ENCODE measurements at places on chromosomes 12 and 14. TPM values are rescaled to one million over a fixed set of nuclear protein-coding genes. Genes with fewer than 3 reads are reported as not detected.

The LRTM2 gene
- total RNA-seq = not detected

The TMPRSS12 gene
- total RNA-seq = not detected

The TAS2R9 gene
- total RNA-seq = not detected

The SERPINA9 gene
- not detected for total RNA-seq

The KRT72 gene
- total RNA-seq = not detected

The RASAL1 gene
- not detected for total RNA-seq

The DAO gene
- not detected for total RNA-seq

The PRIMA1 gene
- 0.43 TPM for total RNA-seq

The CAPZA3 gene
- not detected for total RNA-seq

GRCh38 chr14:101050901-101051490, 147.5 kb upstream of the RTL1 start:
- DNase-seq = no peak

- DNase-seq = no peak
These were observed 21.0 kb upstream of the CIPC start for GRCh38 chr14:77077040-77077439.

- DNase-seq = peak; percentile 92
These were observed 90.5 kb downstream of the RFLNA start for GRCh38 chr12:124385219-124385969.

DNA sequence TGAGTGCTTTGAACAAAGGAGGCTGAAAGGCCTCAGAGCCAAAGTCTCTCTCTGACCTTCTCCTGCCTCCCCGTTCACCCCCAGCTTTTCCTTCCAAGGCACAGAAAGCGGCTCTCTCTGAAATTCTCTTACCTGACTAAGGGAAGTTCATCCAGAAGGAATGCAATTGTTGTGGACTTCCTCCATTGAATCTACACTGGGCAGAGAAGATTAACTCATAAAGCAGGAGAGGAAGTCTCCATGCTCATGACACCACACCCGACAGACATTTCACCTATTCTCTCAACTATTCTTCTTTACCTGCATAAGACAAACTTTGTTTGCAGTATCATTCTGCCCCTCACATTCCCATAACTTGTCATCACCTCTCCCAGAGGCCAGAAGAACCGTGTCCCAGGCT, 129.3 kb upstream of the CCDC175 start:
- DNase-seq = no peak

DNA sequence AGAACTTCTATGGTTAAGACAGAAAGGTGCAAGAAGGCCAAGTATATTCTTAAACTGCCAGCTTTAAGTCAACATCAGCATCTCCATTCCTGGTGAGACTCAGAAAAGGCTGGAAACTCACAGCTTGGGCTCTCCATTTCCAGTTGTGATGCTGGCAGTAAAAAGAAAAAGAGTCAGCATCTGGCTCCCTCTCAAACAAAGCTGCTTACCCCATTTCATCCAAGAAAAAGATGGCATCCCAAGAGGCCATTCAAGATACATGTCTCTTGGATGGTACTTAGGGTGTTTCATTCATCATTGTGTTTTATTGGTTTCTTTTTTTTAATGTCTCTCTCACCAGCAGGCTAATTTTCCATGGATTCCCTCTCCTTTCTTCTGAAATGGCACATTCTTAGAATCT, 61.9 kb downstream of the DCAF5 start:
- DNase-seq = no peak

DNA sequence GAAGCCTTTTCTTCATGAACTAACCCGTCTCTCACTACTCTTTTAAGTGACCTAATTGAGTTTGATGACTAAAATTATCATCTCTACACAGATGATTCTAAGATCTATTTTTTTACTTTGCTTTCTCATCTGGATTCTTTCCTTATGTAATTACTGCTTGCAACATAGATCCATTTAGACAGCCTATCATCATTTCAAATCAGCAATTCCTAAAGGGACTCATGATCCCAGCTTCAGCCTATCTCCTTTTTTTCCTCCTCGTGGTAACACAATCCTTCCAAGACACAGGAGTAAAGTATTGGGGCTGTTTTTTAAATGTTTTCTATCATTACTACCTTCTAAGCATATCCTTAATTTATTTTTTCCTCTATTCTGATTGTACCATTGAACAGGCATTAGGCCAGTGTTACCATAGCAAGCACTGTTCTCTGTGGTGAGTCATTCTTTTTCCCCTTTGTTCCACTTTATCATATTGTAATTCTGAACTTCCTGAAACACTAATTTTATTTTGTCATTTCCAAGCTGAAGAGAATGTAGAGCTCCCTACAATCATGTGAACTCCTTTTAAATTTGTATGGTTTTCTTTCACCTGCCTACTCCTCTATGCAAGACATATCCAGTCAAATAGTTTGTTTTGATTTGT, 190.4 kb upstream of the FAR2 start:
- DNase-seq = peak; percentile 77

DNA sequence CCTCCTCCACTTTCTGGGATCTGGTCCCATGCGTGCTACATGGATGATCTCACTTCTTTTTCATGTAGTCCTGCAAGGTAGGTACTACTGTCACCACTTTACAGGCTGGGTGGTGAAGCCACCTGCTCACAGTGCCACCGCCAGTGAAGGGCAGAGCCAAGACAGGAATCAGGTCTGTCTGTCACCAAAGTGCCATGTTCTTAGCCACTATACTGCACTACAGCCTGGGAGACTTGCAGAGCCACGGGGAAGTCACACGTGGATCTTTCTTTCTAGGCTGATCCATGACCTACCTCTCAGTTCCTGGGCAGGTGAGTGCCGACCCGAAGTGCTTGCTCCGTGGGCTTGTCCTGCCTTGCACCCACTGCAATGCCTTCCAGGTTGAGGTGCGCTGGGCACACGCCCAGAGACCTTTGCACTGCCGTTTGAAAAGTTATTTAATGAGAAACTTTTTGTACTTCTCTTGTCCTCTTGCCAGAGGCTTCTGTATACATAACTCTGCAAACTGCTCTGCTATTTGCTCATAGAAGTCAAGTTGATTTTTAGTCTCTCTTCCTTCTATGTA, 19.7 kb upstream of the CLMN start:
- no peak for DNase-seq

DNA sequence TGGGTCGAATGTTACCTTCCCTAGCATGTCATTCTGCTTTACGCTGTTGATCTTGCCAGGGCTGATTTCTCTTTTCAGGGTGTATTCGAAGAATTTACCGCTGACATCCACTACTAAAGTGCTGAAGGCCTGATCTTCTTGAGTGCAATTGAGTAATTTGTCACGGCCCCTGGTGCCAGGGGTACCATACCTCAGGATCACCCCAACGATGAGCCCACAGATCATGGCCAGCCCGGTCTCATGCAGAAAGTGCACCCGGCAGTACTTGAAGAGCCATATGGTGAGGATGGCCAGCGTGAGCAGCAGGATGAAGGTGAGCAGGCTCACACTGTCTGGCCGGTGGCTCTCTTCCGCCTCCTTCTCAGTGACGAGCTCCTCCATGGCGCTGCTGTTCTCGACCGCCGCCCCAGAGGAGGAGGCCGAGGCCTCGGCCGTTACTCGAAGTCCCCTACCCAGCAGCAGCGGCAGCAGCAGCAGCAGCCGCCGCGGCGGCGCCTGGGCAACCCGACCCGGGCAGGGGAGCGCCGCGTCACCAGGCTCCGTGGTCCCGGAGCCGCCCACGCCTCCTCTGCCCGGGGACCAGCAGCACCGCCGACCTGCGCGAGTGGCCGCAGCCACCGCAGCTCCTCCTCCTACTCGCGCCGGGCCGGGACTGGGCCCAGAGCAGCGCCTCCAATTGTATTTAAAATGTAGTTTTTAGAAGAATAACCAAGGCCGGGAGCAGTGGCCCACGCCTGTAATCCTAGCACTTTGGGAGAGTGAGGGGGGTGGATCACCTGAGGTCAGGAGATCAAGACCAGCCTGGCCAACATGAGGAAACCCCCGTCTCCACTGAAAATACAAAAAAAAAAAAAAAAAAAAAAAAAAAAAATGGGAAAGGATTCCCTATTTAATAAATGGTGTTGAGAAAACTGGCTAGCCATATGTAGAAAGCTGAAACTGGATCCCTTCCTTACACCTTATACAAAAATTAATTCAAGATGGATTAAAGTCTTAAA, 58.5 kb upstream of the TMPO start:
- DNase-seq = peak; percentile 86

- DNase-seq = no peak
These were observed 56.6 kb downstream of the MAX start for GRCh38 chr14:65045709-65046108.

DNA sequence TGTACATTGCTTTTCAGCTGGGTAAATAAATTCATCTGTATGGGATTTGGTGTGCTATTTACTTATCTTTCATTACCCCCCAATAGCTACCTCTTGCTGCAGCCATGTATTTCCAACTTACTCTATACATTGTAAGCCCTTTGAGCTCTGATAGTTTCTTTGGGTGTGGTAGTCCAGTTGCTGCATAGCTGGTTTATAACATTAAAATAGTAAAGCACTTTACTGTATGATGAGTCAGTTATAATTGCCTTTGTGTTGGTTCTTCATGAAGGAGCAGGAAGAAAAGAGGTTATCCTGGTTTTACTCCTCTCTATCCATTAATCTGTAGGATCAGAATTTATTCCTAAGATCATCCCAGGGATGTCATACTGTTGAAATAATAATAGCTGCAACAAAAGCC, 15.7 kb downstream of the TBC1D30 start:
- no peak for DNase-seq

DNA sequence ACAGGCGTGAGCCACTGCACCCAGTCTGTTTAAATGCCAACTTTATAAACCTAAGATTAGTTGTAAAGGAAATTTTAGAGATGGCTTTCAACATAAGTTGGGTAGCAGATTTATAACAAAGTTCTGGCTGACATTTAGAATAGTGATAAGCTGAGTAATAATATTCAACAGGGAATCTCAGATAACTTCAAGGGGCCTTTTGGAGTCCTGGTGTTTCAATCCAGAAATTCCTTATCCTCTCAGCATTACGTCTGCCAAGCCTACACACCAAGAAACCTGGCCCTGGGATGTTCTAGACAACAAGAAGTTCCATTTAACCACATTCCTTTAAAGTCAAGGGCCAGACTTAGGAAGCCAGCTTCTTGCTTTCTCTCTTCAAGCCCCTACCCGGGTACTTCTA, 59.5 kb upstream of the DYRK2 start:
- DNase-seq = no peak

- DNase-seq = no peak
These were observed 267.7 kb downstream of the AACS start for GRCh38 chr12:125332900-125333299.

GRCh38 chr14:54052696-54053385, 96.2 kb upstream of the BMP4 start:
- DNase-seq = no peak

GRCh38 chr14:68528040-68528687, 264.7 kb downstream of the ZFP36L1 start:
- no peak for DNase-seq

DNA sequence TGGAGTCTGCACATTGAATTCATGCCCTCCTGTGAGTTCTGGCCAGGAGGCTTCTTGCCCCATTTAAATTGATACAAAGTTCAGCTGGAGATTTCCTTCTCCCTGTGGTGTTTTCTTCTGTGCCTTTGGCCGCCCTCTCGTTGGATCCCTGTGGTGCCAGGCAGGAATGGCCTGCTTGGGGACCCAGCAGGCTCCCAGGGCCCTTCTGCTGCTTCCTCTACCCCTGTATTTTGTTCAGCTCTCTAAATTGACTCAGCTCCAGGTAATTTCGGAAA, 197.2 kb downstream of the FOXA1 start:
- DNase-seq = no peak

DNA sequence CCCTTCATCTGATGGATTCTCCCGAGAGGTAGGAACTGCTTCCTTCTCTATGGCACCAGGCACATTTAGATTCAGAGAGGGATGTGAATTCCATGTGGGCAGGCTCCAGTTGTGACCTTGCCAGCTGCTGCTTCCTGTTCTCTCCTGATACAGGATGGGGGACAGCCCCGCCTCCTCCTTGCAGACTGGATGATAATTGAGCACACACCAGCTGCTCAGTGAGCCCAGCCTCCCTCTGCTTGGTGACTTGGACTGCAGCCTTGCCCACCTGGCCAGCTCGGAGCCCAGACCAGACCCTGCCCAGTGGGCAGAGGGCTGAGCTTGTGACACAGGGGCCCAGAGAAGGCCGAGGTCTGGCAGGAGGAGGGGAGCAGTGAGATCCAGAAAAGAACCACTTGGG, 90.2 kb downstream of the CALM1 start:
- no peak for DNase-seq

DNA sequence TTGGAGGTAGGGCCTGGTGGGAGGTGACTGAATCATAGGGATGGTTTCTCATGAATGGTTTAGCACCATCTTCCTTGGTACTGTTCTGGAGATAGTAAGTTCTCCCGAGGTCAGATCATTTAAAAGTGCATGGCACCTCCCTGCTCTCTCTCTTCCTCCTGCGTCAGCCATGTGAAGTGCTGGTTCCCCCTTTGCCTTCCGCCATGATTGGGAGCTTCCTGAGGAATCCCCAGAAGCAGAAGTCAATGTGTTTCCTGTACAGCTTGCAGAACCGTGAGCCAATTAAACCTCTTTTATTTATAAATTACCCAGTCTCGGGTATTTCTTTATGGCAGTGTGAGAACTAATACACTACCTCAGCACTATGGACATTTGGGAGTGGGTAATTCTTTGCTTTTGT, 4.8 kb upstream of the LGMN start:
- DNase-seq = no peak

DNA sequence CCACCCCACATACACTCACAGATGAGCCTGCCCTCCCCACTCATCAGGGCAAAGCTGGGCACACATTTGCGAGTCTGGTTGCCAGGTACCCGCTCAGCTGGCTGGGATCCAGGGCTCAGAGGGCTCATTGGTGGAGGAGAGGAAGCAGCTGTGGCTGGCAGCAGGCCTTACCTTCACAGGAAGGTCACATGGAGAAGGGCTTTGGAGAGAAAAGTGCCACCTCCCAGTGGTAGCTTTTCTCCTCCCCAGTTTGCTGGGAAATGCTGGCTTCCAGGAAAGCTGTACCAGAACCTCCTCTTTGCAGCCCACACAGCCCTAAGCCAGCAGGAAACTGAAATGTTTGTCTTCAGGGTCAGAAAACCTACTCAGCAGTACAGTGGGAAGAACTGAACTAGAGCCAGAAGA, 55.6 kb downstream of the LGMN start:
- peak; percentile 20 for DNase-seq

- DNase-seq = peak; percentile 83
These were observed 13.9 kb downstream of the EVL start for GRCh38 chr14:100078997-100079725.

- no peak for DNase-seq
These were observed 413.6 kb downstream of the TMEM121 start for GRCh38 chr14:105939810-105940508.

GRCh38 chr12:51546097-51546496, 44.9 kb upstream of the SCN8A start:
- DNase-seq = no peak

DNA sequence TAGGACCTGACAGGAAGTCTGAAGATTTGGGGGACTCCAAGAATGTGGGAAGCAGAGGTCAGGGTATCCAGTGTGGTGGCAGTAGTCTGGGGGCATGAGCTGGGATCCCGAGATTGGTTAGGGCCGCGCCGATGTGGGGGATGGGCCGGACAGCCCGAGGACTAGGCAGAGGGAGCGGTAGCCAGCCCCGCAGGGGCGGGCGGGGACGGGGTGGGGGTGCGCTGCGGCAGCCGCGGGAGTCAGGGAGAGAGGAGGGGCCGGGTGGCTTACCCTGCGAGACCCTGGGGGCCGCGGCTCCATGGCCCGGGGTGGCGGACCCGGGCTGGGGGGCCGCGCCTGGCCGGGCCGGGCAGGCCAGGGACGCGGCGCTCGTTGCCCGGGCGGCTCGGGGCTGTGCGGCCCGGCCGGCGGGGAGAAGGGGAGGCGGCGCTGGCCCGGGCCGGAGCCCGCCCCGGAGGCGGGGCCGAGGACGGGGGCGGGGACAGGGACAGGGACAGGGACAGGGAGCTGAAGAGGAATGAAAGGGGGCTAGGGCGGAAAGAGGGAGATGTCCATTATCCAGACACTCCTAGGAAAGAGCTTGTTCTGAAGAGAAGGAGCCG, 5.6 kb downstream of the ZNF385A start:
- DNase-seq = peak; percentile 76
